ENCODE measurements at places on chromosomes 1 and 21.
A peak's percentile ranks its signal among the peaks of the same experiment; 100 is the strongest.

DNA sequence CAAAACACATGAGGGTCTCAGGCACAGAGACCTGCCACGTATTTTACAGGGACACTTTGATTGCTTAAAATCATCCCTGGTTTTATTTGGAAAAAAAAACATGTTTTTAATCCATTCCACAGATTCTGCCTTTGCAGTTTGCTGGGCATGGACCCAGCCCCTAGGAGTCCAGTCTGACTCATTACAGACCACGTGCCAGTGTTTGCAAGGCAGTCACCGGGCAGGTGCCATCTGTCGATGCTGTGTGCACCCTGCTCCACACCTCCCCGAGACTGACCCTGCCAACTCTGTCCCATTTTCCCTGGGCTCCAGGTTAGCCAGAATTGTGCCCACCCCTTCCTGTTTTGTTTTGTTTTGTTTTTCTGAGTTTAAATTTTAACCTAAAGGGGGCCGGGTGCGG is 148.4 kb upstream of the TMEM51 start:
- DNase-seq: no peak

DNA sequence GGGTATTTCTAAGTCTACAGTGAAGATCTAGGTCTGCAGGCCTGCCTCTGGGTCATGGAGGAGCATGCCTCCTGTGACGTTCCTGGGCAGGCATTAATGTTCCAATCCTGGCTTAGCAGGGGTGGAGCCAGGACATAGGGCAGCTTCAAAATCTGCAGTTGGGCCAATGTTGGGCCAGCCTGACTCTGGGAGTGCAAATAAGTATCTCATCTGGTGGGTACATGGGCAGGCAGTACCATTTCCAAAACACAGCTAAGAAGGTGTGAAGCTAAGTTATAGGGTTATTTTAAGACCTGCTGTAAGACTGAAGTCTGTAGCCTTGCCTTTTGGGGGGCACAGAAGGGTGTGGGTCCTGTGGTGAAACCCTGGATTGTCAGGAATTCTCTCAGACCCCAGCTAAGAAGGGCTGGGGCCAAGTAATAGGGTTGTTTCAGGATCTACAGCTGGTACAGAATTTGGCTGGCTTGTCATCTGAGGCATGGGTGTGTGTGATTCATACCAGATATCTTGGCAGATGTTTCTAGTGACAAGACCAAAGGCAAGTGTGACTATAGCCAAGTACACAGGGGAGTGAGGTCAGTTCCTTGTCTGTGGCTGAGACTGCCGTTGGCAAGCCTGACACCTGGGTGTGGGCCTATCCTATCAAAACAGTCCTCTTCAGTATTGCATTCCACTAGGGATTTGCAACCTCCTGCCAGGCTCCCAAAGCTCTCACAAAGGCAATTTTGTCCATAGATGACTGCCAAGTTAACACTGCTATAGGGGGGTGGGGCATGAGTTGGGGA is 468.7 kb upstream of the B3GALT2 start:
- no peak for DNase-seq

- peak; percentile 55 for DNase-seq
These were observed 2.9 kb downstream of the RNPEP start for GRCh38 chr1:201985355-201985754.

DNA sequence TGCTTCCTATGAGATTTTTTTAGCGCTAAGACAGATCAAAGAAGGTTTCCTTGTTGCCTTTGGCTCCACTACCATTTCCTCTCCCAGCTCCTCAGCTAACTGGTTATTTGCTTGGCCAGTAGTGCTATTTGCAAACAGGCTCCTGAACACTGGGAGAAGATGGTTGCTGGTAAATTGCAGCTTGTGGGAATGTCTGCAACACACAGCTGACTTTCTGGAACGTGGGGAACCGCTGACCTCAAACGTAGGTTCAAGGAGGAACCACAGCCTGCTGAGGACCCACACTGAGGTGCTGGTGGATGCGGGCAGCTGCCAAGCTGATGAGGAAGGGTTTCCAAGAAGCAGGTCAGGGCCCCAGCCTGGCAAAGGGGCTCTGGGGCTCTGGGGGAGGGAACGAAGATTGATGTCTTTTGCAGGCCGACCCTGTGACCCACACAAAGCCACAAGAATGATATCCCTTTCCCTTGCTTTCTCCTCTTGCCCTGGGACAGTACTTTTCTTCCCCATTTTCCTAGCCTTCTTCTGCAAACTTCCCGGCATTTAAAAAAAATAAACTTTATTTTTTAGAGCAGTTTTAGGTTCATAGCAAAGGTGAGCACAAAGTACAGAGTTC is 24.8 kb downstream of the GNG4 start:
- no peak for DNase-seq
